A549 treated with Hydrocortisone at 1 μM for 4 hours (cell line): ENCODE measurements at places on chromosomes 16 and 17. TPM values are rescaled to one million over a fixed set of nuclear protein-coding genes. Genes with fewer than 3 reads are reported as not detected.

The NHLRC4 gene
- 0.17 to 0.32 TPM (median 0.23 TPM) in 5 replicates for total RNA-seq

The MT1E gene
- total RNA-seq = 0.13 to 0.17 TPM in 2 of 5 replicates, not detected in the others

The TMEM132E gene
- total RNA-seq = not detected in 5 replicates

The ZNF423 gene
- 0.08 to 0.28 TPM (median 0.18 TPM) in 5 replicates for total RNA-seq

The CD300C gene
- 0.20 to 0.43 TPM (median 0.41 TPM) in 5 replicates for total RNA-seq
